AG04450 (cell line): ENCODE measurements at places on chromosomes 11 and 22.

DNA sequence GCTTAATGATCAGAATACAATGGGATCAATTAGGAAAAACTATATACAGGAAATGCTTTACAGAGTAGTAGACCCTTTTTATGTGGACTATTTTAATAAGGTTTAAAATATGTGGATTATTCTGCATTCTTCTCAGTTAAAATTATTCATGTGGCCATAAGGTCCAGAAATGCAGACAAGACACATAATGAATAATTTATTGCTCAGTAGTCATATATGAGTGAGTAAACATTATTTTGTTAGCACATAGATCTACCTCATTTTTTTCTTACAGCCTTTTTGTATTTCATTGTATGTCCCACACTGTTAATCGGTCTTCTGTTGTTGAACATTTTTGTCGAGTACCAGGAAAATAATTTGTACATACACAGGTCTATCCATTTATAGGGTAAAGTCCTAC, 20.8 kb downstream of the MED17 start:
- DNase-seq: no peak

GRCh38 chr22:39954584-39955055, 5.6 kb upstream of the TMA7B start:
- peak; percentile 86 for DNase-seq

DNA sequence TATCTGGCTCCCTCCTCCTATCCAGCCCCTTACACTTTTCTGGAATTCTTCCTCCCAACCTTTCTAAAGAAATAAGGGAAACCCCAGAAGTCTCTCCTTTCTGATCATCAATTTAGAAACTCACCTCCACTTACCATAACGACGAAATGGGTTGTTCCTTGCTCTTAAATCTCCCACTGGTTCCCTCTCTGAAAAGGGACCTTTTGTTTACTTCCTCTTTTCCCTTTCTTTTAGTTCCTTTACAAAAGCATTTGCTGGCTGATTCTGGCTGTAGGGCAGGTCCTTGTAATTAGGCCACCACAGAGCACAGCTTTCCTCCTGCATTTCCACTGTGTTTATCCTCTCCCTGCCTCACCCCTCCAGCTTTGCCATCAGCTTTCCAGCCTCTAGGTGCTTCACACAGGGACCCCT, 12.0 kb downstream of the JAML start:
- no peak for DNase-seq

DNA sequence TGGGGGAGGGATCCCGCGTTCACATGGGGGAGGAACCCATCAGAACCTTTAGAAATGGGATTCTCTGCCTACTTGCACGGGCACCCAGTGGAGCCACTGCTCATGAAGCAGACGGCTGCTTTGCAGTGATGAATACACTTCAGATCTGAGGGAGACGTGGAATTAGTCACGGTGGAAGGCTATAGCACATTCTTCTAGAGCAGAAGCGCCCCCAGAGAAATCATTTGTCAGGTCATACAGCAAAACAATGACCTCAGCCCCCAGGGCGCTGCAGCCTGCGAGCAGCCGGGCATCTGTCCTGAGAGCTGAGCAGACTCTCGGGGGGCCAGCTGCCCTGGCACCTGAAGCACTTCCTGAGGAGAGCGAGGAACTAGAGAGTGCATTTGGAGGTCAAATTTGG, 12.7 kb downstream of the TP53AIP1 start:
- DNase-seq: no peak

- no peak for DNase-seq
Measured at GRCh38 chr11:35937700-35938099, 6.2 kb upstream of the LDLRAD3 start.

DNA sequence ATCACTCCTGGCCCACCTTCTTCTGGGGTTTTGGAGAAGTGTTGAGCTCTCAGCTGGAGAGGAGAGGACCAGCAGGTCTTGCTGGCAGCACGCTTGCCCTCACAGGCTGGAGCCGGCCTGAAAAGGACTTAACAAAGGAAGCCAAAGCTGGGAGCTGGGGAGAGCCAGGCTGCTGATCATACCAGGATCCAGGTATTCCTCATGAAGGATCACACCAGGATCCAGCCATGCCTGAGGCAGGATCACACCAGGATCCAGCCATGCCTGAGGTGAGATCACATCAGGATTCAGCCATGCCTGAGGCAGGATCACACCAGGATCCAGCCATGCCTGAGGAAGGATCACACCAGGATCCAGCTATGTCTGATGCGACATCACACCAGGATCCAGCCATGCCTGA, 17.0 kb downstream of the MRGPRD start:
- no peak for DNase-seq

DNA sequence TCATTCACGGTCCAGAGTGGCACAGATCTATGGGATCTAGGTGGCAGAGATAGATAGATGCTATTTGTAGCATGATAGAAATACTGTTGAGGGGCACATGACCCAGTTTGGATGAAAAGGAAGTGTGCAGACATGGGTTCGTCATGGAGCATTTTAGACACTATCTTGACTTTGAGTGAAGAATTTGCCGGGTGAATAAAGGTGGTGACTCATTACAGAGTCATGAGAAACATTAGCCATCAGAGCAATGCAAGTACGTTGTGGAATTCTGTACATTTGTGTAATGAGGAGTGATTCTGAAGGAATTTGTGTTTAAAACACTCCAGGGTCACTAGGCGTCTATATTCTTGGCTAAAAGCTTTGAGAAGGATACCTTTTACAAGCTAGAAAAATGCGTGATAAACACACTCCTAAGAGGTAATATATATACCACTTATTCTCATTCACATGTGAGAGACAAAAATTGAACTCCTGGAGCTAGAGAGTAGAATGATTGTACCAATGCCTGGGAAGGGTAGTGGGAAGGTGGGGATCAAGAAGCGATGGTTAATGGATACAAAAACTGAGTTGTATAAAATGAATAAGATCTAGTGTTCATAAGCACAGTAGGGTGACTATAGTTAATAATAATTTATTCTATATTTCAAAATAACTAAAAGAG, 593.7 kb upstream of the LUZP2 start:
- DNase-seq: peak; percentile 83

DNA sequence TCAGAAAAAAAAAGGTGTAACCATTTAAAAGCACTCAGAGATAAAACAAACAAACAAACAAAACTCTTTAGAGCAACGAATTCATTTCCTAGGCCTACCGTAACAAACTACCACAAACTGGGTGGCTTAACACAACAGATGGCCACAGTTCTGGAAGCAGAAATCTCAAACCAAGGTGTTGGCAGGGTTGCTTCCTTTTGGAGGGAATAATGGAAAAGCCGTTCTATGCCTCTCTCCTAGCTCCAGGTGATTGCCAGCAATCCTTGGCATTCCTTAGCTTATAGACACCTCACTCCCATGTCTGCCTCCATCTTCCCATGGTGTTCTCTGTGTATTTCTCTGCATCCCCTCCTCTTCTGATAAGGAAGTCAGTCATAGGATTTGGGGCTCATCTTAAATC, 200.4 kb downstream of the RAB38 start:
- no peak for DNase-seq
